Ureter (tissue), 1 donor: ENCODE measurements at places on chromosomes 5 and 9.

- no peak for DNase-seq
Observed at GRCh38 chr9:87276327-87276841, 221.3 kb upstream of the DAPK1 start.

DNA sequence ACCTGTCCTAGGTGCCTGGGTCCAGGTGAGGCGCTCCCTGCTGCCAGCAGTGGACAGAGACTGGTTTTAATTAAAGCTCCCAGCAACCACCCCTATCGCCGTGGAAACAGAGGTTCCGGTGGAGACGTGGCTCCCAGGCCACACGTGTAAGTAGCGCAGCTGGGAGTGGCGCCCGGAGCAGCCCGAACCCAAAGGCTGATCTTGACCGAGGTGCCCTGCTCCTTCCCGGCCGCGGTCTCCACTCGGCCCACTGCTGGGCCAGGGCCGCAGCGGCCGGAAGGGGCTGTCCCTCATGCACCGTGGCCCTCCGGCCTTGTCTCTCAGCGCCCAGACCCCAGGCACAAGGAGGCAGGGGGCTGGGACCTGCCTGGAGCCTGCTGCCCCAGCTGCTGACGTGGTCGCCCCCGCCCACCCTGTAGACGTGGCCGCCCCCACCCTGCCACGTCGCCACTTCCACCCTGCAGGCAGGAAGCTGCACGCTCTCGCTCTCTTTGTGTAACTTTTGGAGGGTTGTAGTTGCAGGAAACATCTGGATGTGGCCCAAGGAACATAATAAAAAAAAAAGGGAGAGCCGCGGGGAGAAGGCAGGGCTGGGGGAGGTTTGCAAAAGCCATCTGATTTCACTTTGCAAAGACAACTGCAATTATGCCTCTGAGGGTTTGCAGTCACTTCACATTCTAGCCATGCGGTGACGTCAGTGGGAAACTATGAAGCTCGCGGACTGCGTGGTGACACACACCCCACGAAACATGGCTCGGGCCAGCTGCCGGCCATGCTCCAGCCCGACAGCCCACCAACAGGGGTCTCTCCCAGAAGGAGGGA lies 129.9 kb downstream of the RXRA start:
- peak; percentile 86 for DNase-seq

- DNase-seq, result no peak
Observed at GRCh38 chr5:5198815-5199214, 58.7 kb downstream of the ADAMTS16 start.

DNA sequence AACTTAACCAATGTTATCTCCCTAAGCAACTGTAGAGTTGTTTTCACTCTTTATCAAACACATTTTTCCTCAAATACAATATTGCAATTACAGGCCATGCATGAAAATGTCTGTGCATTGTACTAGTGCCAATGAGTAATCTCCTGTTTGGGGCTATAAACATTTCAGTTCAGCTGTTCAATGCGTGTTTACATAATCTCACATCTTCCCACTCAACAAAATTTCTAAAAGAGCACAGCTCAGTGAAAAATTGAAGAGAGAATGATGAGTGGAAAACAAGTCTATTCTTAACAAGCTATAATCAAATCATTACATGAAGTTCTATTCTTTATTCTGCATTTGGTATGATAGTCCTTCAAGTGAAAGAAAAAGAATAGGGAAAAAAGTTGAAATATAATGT lies 780.5 kb upstream of the CDH9 start:
- DNase-seq, result no peak

- DNase-seq, result no peak
Observed at GRCh38 chr5:31404325-31404724, 127.6 kb downstream of the DROSHA start.

DNA sequence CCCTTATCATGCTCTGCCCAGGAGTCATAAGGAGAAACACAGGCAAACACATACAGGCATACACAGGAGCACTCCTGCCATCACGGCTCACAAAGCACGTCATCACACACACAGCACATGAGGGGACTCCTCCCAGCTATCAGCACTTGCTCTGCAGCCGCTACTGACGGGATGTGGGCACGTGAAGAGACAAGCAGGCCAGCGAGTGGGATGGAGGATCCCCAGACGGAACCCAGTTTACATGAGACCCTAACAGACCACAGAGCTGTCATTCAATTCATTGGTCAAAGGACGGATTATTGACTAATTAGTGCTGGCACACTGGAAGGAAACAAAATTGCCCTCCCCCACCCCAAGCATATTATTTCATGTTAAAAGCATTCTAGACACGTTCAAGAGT lies 53.6 kb downstream of the SEMA4D start:
- DNase-seq, result no peak

GRCh38 chr5:43363445-43364152 lies 48.6 kb downstream of the CCL28 start:
- no peak for DNase-seq

GRCh38 chr9:90449213-90449925 lies 193.3 kb downstream of the DIRAS2 start:
- DNase-seq, result no peak

DNA sequence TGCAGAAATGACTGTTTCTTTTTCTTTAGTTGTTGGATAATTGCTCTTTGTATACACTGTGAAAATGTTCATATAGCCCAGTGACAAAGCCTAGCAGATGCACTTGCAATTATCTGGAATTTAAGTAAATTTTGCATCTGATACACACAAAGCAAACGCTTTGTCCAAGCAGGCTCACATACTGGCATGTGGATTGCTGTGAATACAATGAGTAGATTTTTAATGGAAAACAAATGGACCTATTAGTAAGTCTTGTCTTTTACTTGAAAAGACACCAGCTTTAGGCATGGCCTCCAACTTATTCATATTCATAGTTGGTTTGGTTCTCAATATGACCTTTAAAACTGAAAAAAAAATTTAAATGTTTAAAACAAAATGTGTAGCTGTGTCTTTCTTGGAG lies 1299.8 kb upstream of the WWC1 start:
- DNase-seq, result no peak

DNA sequence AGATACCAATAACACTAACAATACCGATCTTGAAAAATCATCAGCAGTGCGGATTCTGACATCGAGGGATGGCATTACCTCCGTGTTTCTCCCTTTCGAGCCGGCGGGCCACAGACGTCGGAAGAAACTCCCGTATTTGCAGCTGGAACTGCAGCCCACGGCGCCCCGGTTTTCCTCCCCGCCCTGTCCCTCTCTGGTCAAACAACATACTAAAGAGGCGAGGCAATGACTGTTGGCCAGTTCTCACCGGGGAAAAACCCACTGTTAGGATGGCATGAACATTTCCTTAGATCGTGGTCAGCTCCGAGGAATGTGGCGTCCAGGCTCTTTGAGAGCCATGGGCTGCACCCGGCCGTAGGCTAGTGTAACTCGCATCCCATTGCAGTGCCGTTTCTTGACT lies 32.8 kb downstream of the OLFM1 start:
- DNase-seq, result no peak

GRCh38 chr9:108473209-108474112 lies 382.3 kb downstream of the ACTL7B start:
- DNase-seq, result no peak

DNA sequence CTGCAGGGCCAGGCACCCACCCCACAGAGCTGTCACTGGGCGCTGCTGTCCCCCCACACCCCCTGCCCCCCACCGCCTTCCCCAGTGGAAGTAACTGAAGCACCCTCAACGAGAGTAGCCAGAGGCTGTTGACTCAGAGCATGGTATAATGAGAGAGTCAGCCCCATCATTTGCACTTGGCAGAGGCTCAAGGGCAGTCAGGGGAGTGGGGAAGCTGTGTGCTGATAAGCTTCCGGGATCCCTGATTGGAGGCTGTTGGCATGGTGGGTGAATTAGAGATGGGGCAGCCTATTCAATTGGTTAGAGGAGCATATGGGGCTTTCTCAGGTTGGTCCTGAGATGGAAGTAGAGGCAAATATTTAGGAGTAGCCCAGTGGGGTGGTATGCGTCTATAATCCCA lies 77.1 kb upstream of the GOLM1 start:
- no peak for DNase-seq

DNA sequence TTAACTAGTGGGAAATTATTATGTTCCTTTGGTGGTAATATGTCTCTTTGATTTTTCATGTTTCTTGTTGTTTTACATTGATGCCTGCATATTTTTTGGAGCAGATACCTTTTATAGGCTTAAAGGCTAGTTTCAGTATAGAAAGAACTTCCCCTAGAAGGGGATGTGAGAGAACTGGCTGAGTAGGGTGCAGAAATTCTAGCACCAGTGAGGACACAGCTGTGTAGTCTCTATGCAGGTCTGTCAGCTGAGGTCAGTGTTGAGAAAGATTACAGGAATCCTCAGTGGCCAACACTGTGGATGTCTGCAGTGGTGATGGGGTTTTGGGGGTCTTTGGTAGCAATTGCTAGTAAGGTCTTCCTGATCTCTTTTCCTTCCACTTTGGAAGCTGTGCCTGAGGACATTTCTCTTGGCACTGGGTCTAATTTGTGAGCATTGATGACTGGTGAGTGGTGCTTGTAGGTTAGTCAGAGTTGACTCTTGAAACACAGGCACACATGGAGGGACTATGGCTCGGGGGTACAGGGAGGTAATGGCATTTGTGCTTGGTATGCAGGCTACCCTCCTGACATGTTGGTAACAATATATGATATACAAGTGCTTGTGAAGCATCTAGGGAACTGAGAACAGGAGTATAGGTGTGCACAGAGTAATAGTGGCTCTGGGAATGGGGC lies 221.4 kb downstream of the SPATA31D1 start:
- no peak for DNase-seq

DNA sequence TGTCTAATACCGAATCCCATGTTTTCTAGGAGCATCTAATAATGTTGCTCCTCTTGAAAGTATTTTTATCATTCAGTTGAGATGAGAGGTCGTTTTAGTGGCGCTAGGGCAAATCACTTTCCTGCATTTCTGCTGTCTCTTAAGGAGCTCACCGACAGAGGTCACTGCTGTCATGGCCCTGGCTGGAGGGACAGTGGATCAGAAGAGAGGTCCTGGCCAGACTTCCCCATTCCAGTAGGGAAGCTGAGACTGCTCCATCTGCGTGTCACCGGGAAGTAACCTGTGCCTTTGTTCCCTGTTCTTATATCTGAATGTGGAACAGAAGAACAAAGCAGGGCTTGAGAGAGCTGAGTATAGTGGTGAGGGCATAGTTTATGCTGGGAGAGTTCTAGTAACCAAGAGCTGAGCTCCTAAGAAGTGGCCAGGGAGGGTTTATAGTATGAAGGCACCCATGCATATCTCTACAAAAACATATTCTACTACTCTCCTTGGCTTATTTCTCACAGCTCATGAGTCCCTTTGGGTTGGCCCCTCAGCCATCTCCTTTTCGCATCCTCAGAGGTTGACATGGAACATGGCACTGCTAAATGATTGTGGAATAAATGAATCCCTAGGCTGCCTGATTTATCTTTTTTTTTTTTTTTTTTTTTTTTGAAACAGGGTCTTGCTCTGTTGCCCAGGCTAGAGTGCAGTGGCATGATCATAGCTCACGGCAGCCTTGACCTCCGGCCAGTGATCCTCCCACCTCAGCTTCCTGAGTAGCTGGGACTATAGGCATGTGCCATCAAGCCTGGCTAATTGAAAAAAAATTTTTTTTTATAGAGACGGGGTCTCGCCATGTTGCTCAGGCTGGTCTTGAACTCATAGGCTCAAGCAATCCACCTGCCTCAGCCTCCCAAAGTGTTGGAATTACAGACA lies 27.2 kb downstream of the ATP6V0E1 start:
- DNase-seq, result no peak

DNA sequence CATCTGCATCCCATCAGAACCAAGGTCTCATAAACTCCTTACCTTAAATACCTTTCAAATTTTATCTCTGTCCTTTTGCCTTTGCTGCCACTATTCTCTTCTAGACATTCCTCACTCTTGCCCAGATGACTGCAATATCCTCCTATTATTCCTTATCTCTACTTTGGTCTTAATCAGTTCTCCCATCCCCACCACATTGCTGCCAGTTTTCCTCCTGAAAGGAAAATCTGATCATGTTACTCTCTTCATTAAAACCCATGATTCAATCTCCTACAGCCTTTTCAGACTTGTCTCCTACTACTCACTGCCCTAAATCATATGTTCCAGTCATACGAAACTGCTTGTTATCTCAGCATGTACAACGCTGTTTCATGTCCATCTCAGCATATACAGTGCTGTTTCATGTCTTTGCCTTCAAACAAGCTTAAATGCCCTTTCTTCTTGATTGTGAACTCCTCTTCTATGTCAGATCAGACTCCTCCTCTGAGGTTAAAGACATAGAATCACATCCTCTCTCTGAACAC lies 152.6 kb upstream of the FST start:
- DNase-seq, result no peak

DNA sequence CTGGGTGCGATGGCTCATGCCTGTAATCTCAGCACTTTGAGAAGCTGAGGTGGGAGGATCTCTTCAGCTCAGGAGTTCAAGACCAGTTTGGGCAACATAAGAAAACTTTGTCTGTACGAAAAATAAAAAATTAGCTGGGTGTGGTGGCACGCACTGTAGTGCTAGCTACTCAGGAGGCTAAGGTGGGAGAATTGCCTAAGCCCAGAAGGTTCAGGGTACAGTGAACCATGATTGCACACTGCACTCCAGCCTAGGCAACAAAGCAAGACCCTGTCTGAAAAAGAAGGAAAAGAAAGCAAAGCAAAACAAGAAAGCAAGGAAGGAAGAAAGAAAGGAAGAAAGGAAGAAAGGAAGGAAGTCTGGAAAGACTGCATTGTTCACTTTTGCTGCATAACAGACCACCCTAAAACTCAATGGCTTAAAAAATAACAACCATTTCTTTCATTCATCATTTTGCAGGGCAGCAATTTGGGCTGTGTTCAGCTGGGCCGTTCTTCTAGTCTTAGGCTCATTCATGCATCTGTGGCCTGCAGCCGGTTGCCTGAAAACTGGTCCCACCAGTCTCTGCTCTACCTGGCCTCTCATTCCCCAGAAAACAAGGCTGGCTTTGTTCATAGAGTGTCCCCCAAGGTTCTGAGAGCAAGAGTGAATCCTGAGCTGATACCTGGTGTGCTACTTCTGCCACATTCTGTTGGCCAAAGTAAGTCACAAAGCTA lies 82.4 kb upstream of the MIER3 start:
- DNase-seq, result no peak

- DNase-seq, result no peak
Observed at GRCh38 chr9:36461323-36461722, 61.3 kb upstream of the RNF38 start.

- no peak for DNase-seq
Observed at GRCh38 chr5:125967576-125967975, 455.6 kb upstream of the GRAMD2B start.
